ENCODE measurements at places on chromosomes 11 and 22. TPM values are rescaled to one million over a fixed set of nuclear protein-coding genes. Genes with fewer than 3 reads are reported as not detected.

Gene TMEM225
- not detected for total RNA-seq

Gene IL18
- 189 TPM for total RNA-seq

Gene MEI1
- total RNA-seq: not detected

Gene CNIH2
- total RNA-seq: 1.6 TPM

Gene SOX6
- total RNA-seq: 5.2 TPM

Gene AIFM3
- 1.1 TPM for total RNA-seq

Gene NCF4
- not detected for total RNA-seq

Gene NLRP14
- not detected for total RNA-seq

Gene OR51F1
- total RNA-seq: not detected

Gene RAB38
- total RNA-seq: 80.9 TPM

Gene ANKRD13D
- 46.2 TPM for total RNA-seq

Gene HEPACAM
- total RNA-seq: not detected

Gene MS4A12
- total RNA-seq: not detected

Gene MFRP
- total RNA-seq: not detected

Gene CDC42EP1
- 86.0 TPM for total RNA-seq

Gene PRG3
- not detected for total RNA-seq

Gene RAB39A
- not detected for total RNA-seq

Measured in MCF 10A (cell line).